Skin of body (tissue), 3 donors: ENCODE measurements at places on chromosomes 1 and 21. TPM values are rescaled to one million over a fixed set of nuclear protein-coding genes. Genes with fewer than 3 reads are reported as not detected.

UBR4 gene
- 93.4 TPM for total RNA-seq

CHRM3 gene
- total RNA-seq: 2.0 TPM

DNA sequence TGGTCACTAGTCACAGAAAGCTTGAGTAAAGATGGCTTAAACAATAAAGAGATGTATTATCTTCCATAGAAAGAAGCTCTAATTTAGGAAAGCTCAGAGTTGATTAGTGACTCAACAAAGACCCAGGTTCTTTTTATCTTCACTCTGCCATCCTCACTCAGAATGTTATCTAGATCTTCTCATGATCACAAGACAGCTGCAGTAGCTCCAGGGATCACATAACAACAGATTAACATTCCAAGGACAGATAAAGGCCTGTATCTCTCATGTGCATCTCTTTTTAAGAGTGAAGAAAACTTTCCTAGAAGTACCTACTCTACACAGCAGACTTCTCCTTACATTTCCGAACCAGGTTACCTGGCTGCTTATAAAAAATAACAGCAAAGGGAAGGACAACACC is 368.7 kb upstream of the PROX1 start:
- no peak for DNase-seq

HAO2 gene
- total RNA-seq: 0.20 TPM

DNAH14 gene
- total RNA-seq: 17.4 TPM

HSD3B2 gene
- 0.20 TPM for total RNA-seq
